ENCODE measurements at places on chromosomes 5 and 9.

DNA sequence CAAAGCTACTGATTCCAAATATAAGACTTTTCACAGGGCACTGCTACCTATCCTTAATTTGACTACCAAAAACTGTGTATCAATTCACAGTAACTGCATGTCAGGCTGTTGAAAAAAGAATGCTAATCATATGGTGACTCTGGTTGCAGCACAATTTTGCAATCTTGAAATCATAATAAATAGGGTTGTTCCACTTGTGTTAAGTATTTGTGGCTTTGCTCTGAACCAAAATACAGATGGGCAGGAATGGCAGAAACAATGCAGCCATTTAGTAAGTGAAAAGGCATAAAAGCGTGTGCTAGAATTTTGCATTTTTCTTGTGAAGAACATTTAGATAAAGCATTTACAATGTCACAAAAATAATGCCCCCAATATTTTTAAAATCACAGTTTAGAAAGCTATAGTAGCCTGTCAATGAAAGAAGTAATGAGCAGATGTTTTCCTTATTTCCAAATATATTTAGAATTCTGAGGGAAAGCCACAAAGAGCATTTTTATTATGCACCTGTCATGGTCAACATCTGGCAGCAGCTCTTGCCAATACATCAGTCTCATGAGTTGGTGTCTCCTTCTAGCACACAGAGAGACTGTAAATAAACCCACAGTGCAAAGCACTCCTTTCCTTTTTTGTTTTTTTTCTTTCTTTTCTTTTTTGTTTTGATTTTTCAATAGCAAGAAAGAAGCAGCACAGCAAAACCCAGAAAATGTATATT, 54.8 kb upstream of the PAM start:
- no peak for DNase-seq

GRCh38 chr5:179796877-179797608, 3.3 kb downstream of the LTC4S start:
- DNase-seq, result no peak

DNA sequence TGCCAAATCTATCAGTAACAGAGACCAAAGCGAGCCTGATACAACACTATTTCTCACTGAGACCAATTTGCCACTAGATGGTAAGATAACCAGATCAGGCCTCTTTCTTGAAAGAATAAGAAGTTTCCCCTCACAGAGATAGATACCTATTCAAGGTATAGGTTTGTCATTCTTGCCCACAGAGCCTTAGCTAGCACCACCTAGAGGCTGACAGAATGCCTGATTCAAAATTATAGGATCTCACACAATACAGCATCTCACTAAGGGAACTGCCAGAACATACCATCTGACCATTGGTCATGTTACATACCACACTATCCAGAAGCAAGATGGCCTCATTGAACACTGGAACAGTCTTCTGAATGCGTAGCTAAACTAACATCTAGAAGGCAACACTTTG, 166.6 kb upstream of the HCN1 start:
- no peak for DNase-seq

DNA sequence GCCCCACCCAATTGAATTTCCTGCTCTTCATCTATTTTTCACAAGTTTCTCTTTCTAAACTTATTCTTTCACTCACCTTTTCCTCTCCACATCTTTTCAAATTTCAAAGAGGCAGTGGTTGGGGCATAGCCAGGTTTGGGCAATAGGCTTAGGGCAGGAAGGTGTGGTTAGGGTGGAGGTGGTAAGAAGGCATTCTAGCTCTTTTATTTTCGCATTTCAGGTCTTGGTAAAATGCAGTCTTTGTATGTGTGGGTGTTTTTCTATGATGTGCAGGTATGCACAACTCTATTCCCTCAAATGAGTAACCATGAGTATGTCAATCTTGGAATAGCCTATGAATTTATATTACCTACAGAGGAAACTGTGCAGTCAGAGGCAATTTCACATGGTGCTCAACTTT, 129.8 kb upstream of the IFNE start:
- DNase-seq, result no peak

Data from hematopoietic multipotent progenitor cell treated with erythropoietin and hydrocortisone succinate and interleukin-3 and kit ligand, for 6 days (in vitro differentiated cells).